ENCODE measurements at places on chromosomes 2 and 18.

GRCh38 chr2:134917888-134918525 is 615 bp upstream of the CCNT2 start:
- peak; percentile 89 for DNase-seq

DNA sequence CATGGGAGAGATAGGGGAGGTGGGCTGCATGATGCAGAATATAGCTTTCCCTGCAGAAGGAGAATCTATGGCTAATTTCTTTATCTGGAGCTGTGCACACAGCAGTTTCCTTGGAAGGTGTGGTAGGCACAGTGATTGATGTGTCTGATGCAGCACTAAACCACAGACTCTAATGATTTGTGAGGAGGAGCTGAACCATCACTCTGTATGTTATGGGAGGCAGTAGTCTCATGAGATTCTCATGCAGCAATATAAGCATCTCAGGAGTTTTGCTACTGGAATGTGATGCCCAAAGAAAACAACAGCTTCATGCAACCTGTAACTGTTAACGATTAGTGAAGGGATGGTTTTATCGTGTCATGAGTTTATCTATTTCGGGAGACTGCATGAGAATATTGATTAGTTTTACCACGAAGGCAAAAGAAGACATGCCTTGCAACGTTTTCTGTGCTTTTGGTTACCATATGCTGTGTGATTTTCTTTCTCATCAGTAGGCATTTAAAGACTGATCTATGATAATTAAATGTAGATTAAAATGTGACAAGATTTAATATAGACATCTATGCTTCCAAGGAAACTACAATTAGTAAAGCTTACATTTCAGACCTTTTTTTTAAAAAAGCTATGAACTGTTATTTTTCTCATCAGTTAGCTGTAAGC is 286.8 kb downstream of the ARL6IP6 start:
- no peak for DNase-seq

- no peak for DNase-seq
These were observed 390.7 kb upstream of the NETO1 start for GRCh38 chr18:73258375-73259087.

DNA sequence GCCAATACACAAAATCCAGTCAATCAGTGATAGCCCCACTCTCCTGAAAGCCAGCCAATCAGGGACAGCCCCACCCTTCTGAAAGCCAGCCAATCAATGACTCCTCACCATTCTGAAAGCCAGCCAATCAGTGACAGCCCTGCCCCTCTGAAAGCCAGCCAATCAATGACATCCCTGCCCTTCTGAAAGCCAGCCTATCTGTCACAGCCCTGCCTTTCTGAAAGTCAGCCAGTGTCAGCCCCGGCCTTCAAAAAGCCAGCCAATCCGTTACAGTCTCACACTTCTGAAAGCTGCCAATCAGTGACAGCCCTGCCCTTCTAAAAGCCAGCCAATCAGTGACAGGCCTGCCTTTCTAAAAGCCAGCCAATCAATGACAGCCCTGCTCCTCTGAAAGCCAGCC is 95.9 kb upstream of the HDAC4 start:
- no peak for DNase-seq

- no peak for DNase-seq
These were observed 450.4 kb downstream of the GALR1 start for GRCh38 chr18:77700051-77700450.

DNA sequence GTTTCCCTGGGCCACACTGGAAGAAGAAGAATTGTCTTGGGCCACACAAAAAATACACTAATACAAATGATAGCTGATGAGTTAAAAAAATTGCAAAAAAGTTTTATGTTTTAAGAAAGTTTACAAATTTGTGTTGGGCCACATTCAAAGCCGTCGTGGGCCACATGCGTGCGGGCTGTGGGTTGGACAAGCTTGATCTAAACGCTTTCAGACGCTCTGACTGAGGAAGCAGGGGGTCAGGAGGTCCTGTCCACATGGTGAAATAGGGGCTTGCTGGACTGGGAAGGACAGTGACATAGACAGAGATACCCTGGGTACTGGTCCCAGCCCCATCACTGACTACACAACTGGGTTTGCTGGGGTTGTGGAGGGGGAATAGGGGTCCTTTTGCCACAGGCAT is 86.4 kb downstream of the LOXHD1 start:
- DNase-seq, result no peak

GRCh38 chr2:149702571-149702970 is 115.0 kb upstream of the MMADHC start:
- DNase-seq, result no peak

DNA sequence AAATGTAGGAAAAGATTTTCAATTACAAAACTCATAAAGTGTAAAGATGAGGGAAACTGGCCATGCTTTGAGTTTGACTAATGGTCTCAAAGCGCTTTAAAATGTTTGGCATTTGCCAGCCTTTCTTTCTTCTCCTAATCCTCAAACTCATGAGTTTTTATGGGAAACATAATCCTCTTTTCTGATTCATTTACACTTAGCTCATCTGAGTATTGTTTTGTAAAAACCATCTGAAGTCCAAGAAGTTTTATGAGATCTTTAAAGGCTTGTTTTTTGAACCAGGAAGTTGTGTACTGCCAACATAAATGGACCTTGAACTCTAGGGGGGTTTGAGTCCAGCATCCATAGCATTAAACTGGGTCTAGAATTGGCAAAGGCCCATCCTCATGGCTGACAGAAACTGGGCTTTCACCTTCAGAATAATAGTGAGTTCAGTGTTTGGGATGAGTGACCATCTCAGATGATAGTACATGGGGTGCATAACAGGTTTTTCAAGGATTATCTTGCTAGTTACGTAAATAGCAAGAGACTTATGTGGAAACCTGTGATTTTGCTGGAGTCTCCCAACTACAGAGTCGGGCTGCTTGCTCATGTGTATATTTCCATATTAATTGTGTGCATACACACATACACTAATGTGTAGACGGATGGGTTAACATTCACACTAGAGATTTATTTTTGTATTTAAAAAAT is 3.8 kb upstream of the LTBP1 start:
- no peak for DNase-seq

- DNase-seq, result no peak
These were observed 57.3 kb downstream of the THNSL2 start for GRCh38 chr2:88227446-88227845.

DNA sequence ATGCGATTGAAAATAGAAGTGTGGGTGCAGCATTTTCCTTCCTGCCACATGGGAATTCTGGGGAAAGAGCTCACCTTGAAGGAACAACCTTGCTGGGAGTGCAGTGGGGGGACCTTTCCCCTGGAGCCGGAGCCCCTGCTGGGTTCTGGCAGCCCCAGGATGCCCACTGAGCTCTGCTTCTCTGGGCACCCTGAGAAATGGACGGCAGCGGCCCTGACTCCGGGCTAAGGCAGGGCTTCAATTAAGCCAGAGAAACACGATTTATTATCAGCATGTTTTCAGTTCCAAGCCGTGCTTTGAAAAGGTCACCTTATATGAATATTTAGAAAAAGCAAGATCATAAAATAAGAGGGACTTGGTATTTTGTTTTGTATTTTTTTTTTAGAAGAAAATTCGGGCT is 68.5 kb downstream of the KLHL29 start:
- DNase-seq, result no peak

GRCh38 chr2:186032930-186033329 is 294.3 kb downstream of the FSIP2 start:
- no peak for DNase-seq

DNA sequence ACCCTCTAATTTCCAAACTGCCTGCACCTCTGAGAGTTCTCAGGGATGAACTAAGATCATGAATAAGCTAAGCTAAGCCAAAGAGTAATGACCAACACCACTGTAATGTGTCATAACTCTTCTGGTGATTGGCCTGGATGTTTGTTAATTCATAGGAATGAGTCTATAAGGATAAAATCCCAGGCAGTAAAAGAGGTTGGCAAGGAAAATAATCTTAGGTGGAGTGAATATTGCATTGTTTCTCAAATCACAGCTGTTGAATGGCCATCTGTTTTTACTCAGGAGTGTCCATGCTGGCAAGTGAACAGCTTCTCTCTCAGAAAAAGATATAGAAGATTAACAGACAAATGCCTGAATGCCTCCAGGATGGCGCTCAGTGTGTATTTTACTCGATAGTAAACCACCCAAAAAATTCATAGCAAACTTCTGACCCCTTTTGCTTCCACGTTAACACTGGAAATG is 60.8 kb upstream of the GLS start:
- no peak for DNase-seq

DNA sequence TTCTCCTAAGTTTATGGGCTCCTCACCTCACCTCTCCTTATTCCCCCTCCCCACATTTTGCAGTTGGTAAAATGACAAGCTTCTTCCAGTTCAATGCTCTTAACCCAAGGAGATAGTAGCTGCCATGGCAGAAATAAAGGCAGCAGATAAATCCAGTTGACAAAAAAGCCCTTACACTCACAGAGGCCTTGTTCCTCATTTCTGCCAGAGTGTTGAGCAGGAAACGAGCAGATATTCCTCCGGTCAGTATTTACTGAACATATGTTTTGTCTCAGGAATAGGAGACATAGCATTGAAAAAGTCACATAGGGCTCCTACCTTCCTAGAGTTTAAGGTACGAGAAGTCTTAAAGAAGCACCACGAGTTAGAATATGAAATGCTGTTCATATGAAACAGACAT is 493.7 kb upstream of the TNP1 start:
- DNase-seq, result no peak

- no peak for DNase-seq
These were observed 1.1 kb upstream of the BOLL start for GRCh38 chr2:197786010-197786877.

DNA sequence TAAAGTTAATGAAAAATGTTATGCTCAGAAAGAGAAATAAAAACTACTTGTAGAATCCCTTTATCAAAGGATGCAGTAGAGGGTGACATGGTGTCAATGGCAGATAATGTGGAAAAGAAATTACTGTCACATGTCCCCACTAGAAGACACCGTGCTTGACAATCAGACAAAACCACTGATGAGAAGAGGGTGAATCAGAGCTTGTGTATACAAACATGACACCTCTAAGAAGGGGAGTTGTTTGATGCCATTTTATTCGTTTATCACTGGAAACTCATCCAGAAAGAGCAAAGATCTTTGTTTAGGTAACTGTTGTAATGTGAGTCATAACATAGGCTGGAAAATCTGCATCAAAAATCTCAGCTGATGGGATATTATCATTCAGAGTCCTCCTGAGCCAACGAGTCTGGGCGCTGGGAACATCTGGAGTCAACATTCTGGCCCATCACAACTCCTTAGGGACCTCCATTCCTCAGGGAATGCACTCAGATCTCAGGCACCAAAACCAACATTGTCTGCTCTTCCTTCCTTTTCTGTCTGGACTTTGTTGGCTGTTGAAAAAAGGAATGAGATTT is 49.5 kb upstream of the RAB12 start:
- no peak for DNase-seq

DNA sequence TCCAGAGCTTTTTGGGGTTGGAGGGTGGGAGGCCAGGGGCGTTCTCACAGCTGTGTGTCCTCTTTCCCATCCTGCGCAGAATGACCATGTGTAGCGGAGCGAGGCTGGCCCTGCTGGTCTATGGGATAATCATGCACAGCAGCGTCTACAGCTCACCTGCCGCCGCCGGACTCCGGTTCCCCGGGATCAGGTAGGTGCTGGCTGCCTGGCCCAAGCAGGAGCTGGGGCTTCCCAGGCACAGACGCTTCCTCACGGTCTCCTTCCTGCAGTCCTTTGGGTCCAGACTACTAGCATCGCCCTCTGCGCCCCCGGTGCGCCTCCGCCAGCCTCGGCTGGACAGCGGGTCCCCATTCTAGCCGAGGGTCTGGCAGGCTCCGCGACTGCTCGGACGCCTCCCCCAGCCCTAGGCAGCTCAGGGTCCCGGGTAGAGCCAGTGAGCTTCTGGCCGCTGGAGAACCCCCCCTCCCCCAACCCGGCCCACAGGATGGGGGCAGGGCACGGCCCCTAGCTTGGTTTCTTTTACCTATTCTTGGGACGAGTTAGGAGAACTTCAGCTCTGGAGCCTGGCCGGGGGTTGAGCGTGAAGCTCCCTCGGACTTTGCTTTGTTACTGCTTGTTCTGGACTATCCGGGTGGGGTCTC is 756 bp downstream of the ADCYAP1 start:
- no peak for DNase-seq

- DNase-seq, result no peak
These were observed 60.1 kb downstream of the CLIP4 start for GRCh38 chr2:29175338-29175737.

GRCh38 chr2:60662781-60663180 is 93.3 kb upstream of the PAPOLG start:
- no peak for DNase-seq

GRCh38 chr2:32009516-32010256 is 1.1 kb downstream of the MEMO1 start:
- no peak for DNase-seq

DNA sequence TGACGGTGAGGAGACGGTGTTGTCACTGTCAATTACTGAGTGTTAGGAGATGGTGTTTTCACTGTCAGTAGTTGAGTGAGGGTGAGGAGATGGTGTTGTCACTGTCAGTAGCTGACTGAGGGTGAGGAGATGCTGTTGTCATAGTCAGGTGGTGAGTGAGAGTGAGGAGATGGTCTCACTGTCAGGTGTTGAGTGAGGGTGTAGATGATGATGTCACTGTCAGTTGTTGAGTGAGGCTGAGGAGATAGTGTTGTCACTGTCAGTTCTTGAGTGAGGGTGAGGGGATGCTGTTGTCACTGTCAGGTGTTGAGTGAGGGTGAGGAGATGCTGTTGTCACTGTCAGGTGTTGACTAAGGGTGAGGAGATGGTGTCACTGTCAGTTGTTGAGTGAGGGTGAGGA is 3.4 kb upstream of the ATP9B start:
- DNase-seq, result no peak

DNA sequence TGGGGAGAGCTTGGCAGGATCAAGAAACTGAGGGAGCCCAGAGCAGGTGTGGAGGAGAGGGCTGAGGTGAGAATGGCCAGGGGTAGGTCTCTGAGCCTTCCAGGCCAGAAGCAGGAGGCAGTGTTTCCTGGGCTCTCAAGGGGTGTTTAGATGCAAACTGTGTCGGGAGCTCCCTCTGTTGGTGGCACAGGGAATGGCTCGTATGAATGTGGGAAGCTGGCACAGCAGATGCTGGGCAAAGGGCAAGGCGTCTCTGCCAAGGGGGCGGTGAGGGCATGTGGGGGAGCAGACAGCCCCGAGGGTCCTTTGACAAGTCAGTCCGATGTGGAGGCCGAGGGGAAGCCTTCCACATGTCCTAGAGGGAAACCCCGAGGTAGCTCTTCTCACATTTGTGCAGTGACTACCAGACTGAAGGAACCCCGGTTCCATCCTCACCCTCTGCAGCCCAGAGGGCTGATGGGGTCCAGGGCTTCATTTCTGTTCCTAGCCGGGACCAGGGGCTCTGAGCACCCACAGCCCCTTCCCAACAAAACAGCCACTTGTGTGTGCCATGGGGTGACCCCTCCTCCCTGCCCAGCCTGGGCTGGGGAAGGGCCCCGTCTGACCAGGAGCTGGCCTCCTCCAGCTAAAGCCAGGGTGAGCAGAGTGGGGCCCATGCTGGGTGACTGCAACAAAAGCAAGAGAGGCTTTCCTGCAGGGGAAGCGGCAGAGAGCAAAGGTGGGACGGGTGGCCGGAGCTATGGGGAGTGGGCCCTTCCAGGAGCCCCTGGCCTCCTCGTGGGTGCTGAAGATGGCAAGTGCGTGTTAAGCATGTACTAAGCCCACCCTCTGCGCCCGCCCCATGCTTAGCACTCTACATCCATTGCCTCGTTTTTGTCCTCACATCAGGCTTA is 103.4 kb downstream of the SEPTIN10 start:
- no peak for DNase-seq
